Astrocyte of the hippocampus (primary cell): ENCODE measurements at places on chromosomes 6 and 20.
A peak's percentile ranks its signal among the peaks of the same experiment; 100 is the strongest.

DNA sequence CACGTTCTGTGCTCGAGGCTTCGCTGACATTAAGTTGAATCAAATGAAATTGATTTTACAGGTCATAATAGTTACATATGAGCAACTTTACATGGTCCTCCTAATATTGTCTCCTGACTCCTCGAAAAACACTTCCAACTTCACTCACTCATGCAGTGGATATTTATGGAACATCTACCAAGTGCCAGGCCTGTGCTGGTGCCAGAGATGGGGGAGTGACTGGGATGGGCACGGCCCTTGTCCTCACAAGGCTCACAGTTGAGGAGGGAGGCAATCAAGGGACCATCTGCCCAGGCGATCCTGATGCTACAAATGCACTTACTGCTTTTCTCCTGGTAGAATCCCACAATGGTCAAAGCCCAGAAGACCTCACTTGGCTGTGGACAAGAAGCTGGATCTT is 426.4 kb downstream of the PREX1 start:
- no peak for DNase-seq

- DNase-seq: no peak
These were observed 88.2 kb upstream of the NAA20 start for GRCh38 chr20:19929012-19929360.

- DNase-seq: no peak
These were observed 34.9 kb upstream of the ALDH8A1 start for GRCh38 chr6:134984821-134985220.

GRCh38 chr6:26194816-26195375 is 107.7 kb downstream of the HFE start:
- peak; percentile 23 for DNase-seq

DNA sequence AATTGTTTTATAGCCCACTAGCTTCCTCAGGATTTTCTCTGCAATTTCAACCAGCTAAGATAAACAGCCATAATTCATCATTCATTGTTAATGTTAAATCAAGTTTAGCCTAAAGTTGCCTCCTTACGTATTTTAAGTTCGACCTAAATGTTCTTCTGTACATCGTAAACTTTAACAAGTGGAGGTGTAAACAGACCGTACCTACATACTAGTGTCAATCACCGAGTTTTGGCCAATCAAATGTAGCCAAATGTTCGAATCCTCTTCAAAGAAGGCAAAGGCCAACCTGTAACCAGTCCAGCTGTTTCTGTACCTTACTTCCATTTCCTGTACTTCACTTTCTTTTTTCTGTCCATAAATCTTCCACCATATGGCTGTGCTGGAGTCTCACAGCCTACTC is 13.5 kb downstream of the MBOAT1 start:
- no peak for DNase-seq

DNA sequence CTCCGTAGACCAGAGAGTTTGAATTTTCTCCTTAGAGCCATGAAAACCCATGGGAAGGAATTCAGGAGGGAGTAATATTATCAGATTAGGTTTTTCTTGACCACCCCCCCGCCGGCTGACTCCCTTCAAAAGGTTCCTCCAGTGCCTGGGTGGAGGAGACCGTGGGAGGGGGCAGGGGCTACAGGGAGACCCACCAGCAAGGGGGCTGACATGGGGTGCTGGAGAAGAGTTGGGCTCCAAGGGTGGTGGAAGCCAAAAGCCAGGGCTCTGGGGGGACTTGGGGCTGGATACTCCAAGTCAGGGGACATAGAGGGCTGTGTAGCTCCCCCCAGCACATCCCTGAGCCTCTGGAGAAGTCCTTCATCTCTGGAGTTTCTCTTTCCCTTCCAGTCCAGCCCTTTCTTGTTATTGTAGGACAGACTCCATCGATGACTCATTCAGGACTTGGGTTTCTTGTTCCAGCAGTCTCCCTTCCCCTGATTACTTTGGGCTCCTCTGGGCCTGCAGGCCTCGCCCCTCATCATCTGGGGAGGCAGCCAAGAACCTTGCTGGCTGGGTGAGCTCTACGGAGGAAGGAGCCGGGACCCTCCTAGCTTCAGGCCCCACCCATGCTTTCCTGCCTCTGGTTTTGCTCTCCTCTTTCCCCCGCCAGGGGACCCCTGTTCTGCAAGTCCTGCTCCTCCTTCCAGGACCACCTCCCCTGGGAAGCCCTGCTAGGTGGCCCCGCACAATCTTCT is 10.5 kb upstream of the KIAA1755 start:
- DNase-seq: peak; percentile 96

DNA sequence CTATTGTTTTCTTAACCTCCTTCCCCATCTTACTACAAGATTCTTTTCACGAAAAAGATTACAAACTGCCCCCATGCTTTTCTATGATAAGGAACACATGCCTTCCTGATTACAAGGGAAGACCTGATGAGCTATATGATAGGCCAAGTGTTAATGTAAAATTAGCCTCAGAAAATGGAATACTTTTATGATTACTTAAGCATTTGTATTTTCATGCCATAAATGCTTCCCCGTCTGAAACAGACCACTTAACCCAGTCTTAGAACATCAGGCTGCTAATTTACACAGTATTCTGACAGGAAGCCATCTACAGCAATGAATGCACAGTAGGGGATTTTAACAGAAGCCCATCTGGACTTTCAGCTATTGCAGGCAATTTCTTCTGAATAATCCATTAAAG is 274.9 kb downstream of the HAO1 start:
- peak; percentile 11 for DNase-seq

- DNase-seq: no peak
These were observed 47.9 kb downstream of the COL11A2 start for GRCh38 chr6:33144373-33144772.

GRCh38 chr20:57699395-57699794 is 10.4 kb downstream of the PMEPA1 start:
- DNase-seq: no peak

DNA sequence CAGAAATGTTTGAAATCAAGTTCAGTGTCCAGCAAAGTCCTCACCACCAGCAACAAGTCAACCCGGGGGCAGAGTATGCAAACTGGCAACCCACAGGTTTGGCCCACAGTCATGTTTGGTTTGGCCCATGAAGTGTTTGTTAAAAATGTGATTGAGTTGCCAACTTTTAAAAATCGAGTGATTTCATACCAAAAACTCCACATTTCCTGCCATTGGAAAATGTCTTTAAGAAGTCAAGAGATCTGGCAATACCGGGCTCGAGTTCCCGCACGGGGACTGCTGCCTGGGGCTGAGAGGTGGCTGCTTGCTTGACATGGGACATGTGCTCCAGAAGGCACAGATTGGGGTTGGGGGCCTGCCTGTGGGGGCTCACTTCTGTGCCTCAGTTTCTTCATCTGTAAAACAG is 36.1 kb downstream of the PREX1 start:
- peak; percentile 89 for DNase-seq

DNA sequence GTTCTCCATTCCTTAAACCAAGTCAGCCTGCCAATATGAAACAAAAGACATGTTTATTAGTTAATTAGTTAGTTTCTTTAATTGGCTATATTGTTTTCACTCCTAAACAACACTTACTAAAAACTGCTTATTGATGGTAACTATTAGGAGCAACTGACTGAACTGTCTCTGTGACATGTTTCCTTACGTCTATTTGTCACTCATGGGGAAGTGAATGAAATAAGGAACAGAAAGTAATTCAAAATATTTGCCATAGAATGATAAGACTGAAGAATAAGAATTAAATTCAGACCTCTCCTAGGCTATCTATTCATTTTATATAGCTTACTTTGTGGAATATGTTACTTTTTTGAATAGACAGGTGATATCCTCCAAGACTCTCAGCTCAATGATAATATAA is 217.2 kb downstream of the LAMA2 start:
- no peak for DNase-seq

DNA sequence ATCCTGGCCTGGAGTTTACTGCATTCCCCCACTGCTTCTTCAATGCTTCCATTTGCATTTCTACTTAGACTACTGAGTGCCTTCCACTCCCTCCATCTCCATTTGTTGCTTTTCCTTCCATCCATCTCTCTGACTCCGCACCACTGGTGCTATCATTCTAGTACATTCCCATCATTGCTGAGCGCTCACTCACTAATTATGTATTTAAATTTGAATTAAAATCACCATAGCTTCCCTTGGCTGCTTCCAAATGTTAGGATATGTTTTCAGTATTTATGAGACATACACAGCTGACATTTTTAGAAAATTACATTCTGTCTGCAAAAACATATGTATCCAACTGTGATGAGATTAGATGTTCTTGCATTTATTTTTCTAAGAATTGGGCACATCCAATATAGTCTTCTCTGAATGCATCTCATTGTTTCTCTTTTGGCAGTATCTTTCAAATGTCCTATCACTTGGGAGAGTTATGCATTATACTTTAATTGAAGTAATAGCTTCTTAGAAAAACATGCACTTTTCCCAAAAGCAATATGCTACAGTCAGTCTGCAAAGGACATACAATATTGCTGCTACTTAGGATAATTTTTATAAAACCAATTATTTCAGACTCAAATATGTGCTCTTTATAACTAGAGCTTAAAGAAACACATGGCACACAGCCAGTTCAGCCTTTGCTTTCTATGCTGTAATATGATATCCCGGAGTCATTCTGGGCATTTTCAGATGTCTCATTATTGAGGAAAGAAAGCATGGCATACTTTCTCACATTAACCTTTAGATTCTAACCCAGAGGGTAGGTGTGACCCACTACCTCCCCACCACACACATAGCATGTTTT is 12.1 kb upstream of the COL21A1 start:
- DNase-seq: peak; percentile 57

DNA sequence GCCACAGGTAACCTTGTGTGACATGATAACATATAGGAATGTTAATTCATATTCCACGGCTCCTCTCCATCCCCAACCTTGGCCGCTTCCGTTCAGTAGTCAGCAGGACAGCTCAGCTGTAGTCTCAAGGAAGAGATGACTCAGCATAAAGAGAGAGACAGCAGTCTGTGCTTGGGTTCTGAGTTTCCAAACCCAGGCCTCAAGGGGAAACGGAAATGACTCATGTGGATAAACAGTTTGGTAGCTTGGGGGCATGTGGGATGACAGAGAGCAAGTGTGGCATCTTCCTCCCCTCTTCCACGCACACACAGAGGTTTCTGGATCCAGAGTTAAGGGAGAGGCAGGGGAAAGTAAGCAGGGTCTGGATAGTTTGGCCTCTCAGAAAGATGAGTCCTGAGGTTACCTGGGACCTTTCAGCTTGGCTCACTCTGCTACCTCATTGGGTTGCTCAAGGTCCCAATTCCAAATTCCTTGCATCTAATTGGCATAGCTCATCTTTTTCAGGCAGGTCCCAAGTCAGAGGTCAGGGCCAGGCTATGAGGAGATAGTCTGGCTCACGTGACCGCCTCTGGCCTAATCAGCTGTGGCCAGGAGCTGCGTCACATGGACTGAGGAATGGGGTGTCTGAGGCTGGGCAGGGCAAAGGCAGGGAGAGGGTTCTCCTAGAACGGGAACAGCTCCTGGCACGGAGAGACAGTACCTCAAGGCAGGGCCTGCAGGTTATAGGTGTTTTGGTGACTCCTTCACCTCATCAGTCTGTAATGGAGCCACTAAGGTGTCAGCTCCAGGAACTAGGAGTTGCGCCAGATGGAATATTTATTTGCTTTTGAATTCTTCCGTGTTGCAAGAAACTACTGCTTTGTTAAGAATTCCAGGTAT is 36.5 kb upstream of the MLN start:
- peak; percentile 84 for DNase-seq

DNA sequence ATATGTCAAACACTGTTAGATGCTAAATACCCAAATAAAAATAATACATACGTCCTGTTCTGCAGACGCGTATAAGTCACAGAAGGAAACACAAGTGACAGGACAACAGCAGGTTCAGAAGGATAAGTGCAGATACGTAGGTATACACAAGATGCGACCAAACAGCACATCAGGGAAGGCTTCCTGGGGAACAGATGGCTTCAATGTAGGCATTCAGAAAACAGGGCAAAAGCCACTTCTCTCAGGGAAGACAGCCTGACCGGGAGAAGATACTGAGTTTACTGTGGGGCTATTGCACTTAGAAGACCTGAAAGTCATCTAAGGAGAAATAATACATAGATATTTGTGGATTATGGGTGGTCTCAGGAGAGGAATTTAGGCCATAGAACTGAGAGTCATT is 1.9 kb downstream of the HLA-DPA1 start:
- no peak for DNase-seq

GRCh38 chr6:53811082-53811481 is 16.3 kb downstream of the LRRC1 start:
- peak; percentile 49 for DNase-seq
